ENCODE measurements at places on chromosomes 2 and 18. TPM values are rescaled to one million over a fixed set of nuclear protein-coding genes. Genes with fewer than 3 reads are reported as not detected.

DNA sequence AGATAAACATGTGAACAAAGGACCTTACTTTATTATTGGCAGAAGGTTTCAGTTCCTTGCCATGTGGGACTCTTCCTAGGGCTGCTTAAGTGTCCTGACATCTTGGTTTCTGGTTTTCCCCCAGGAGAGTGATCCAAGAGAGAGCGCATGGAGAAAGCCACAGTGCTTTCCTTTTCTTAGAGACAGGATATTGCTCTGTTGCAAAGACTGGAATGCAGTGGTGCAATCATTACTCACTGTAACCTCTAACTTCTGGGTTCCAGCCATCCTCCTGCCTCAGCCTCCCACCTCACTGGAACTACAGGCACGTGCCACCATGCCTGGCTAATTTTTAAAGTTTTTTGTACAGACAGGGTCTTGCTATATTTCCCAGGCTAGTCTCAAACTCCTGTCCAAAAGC lies 38.1 kb upstream of the TCF7L1 start:
- no peak for ATAC-seq

GRCh38 chr18:77008576-77009315 lies 123.8 kb downstream of the MBP start:
- ATAC-seq = no peak

- ATAC-seq = peak; percentile 89
These were observed 132.0 kb upstream of the CCDC195 start for GRCh38 chr2:224847961-224848850.

DNA sequence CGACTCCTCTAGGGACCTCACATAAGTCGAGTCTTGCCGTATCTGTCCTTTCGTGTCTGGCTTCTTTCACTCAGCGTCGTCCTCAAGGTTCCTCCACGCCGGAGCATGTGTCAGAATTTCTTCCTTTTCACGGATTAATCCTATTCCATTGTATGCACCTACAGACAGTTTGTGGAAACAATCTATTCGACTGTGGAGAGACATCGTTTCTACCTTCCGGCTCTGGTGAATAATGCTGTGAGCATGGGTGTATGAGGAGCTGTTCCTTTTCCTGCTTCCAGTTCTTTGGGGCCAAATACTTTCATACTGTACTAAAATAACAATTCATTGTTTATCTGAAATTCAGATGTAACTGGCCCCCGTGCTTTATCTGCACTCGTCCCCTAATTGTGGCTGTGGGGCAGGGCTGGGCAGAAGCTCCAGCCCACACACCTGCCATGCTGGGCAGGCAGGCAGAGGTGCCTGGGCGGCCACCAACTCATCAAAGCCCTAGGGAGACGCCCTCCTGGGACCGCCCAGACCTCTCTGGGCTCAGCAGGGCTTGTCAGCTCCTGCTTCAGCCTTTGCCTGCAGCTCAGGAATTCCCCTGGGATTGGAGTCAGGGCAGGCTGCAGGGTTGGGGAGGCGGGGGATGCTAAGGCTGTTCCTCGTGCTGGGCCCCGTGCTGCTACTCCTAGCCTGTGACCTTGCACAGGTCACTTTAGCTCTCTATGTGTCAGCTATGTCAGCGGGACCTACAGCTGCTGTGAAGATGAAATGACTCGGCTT lies 14.5 kb downstream of the GPC1 start:
- ATAC-seq = peak; percentile 73

DNA sequence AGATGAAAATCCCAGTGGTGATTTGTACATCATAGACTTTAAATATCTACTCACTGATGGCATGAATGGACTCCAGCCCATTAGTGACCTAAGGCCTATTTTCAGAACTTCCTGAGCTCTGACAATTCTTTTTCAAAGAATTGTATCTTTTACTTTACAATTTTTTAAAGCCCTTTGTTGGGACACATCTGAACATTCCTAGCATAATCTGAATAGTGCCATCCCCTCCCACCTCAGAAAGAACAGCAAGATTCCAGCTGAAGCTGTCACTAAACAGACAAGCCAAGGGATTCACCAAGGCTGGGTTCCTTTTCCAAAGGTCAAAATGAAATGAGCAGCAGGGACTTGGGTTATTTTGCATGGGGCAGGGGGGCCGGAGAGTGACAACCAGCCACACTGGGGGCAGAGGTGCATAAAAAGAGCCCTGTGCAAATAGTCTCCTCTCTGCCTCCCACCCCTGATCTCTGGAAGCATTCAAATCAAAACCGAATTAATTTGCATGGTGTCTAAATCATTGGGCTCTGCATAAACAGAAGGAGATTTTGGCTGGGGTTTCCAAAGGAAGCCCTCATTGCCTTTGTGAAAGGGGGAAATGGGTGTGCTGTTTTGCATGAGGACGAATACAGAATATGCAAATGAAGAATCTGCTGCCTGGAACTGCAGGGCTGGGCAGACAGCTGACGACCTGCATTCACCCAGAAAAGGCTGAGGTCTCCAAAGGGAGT lies 17.2 kb downstream of the EPHA4 start:
- peak; percentile 36 for ATAC-seq

The FMNL2 gene
- 12.4 TPM for total RNA-seq

The EPB41L3 gene
- 16.3 TPM for total RNA-seq

The STPG4 gene
- 0.16 TPM for total RNA-seq

The ZBTB14 gene
- 7.1 TPM for total RNA-seq

The CERKL gene
- total RNA-seq = not detected

The REG1B gene
- total RNA-seq = not detected

The EMILIN1 gene
- total RNA-seq = 3.0 TPM
